ENCODE measurements at places on chromosomes 12 and 14.

GRCh38 chr14:33370426-33370825 is 431.7 kb downstream of the NPAS3 start:
- DNase-seq, result no peak

DNA sequence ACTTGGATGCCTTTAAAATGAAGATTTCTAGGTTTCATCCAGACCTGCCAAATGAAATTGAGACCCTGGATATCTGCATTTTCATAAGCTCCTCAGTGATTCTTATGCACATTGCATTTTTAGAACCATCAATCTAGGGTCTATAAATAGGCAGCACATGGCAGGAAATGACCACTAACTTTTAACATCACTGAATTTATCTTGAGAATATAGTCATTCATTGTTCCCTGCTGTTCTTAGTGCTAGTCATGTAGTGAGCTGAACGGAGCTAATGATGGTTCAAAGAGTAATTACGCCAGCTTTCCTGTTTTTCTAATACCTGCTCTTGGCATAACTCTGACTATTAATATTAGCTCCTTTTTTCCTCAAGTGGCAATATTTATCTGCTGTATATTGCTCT is 91.6 kb downstream of the TPH2 start:
- no peak for DNase-seq

GRCh38 chr12:68065163-68065562 is 75.9 kb downstream of the IFNG-AS1 start:
- DNase-seq, result no peak

DNA sequence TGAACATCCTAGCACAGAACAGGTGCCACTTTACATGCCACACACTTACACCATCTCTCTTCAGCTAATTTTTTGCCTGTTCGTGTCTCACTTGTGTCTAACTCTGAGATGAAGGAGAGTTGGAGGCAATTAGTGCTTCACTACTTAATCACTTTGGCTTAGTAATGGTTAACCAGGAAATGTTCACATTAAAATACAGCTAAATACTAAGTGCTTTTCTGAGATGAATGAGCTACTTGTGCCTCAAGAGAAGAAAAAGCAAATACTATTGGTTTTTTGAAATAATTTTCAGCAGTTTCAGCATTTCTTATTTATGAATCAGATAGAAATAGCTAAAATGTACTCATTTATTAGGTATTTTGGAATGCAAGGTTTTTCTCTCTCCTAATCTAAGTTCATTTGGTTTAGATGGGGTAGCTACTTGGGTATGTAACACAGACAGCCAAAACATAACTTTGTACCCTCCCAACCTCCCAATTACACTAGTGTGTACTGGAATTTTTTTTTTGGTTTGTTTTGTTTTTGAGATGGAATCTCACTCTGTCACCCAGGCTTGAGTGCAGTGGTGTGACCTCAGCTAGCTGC is 1474.1 kb upstream of the SEL1L start:
- DNase-seq, result no peak

- no peak for DNase-seq
Observed at GRCh38 chr12:69097619-69098368, 141.6 kb upstream of the CPSF6 start.

DNA sequence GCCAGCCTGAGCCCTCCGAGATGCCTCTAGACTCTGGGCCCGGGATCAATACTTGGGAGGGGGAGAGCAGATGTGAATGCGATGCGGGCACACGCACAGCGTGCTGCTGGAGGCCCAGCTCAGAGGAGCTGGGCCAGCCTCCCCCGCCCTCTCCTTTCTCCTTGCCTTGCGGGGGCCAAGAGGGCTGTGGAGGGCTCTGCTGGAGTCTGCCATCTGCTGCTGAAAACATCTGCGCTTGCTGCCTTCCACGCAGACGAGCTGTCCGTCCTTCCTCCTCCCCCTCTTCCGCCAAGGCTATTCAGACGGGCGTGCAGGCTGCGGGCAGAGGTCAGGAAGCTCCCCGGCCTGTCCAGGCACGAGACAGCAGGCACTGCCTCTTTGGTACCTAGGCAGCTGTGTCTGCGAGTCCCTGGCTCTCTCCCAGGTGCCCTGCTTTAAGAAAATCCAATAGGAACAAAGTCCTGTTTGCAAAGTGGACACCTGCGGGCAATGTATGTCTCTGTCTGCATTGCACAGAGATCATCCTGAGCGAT is 75.2 kb downstream of the SPRING1 start:
- peak; percentile 6 for DNase-seq

DNA sequence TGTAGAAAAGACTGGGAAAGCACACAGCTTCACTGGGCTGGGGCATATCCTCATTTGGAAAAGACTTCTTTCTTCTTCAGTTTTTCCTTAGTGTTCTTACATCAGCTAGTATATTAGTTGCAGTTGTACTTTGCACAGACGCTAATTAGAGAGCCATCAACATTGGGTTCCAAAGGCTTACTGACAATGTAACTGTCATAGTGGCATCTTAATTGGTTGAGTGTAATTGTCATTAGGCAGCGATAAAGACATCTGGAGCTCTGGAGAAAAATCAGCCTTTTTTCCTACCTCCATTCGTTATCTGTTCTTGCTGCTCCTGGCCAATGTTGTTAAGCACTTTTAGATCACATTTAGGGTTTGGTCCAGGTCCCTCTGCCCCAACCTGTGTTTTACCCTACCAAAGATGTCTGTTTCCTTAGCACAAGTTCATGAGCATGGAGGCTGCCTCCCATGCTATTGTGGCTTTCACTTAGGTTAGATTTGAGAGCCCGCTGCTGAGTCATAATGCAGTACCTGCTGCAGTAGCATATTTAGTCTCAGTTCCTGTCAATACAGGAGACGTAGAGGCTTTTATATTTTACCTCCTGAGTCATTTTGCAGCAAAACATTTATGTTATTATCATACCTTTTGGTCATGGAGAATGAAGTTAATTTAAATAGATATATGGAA is 49.2 kb downstream of the FBXW8 start:
- no peak for DNase-seq

DNA sequence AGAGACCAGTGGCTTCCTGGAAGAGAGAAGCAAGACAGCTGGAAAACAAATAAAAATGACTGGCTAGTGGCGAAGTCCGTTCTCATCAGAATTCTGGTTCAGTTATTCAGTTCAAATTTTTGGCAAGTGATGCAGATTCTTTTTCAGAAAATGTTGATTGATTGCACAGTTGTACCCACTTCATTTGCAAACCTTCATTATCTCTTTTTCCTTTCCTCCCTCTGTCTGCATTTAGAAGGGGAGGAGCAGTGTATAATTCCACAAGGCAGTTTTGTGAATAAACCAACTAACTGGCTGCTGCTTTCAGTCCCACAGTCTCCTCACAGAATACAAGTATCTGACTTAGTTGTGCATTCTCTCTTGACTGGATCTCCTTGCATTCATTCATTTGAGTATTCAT is 417.5 kb downstream of the NPAS3 start:
- no peak for DNase-seq

DNA sequence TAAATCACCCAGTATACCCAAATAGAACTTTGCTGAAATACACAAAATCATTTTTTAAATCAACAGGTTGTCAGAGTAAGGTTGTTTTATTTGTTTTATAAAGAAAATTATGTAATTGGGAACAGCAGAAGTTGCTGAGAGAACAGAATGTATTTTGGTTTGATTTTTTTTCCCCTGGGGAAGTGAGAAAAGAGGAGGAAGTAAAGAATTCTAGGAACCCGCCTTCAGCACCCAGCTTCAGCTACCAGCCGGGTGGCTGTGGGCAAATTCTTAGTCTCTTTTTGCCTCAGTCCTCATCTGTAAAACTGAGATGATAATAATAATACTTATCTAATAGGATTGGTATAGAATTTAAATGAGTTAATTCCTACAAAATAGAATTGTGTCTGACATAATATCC is 119.4 kb downstream of the SRGAP1 start:
- DNase-seq, result no peak

GRCh38 chr12:107356266-107356936 is 263.1 kb upstream of the CRY1 start:
- DNase-seq, result peak; percentile 76
